CD4-positive, alpha-beta T cell treated with Interleukin-4 for 4 hours (primary cell): ENCODE measurements at places on chromosomes 13 and 19.

DNA sequence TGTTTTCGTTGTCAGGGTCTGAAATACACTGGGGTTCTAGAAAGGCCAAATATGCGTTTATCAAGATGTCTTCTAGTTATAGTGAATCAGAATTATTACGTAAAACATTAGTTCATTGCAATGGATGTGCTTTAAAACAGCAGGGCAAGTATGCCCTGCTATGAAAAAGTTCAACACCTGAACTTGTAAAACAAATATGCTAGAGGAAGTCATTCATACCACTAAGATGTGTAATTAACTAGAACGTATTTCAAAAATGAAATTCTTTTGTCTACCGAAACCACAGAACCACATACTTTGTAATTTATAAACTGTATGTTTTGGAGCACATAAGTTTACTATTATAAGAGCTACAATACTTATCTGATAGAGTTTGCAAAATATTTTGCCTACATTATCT is 266.2 kb downstream of the KCTD12 start:
- no peak for DNase-seq

DNA sequence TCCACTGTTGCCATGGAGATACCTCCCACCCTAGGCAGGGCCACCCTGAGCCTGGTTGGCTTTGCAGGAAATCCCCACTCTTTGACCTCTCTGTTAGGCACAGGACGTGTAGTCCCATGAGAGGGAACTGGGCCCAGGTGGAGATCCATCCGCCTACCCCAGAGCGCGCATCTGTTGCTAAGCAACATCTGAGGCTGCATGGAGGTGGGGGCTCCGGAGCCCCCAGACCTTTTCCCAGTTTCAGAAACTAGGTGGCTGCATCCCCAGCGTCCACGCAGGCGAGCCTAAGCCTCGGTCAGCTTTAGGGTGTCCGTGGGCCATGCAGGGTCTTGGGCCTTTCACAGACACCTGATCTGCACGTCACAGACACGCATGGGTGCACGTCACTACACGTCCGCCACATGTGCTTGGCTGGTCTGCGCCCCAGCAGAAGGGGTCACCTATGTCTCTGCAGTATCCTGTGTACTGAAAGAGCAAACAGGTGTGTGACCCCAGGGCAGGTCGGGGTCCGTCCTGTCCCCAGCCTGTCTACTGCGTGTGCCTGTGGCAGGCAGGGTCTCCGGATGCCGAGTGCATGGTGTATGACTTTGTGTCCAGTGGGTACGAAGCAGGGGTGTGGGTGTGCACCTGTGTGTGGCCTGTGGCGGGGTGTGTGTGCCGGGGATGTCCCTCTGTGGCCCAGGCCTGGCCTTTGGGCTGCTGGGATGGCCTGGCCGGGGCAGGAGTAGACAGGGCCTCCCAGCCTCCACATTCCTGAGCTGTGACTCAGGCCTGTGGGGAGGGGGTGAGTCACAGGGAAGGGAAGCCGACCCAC is 4.1 kb upstream of the CIRBP start:
- DNase-seq: no peak

DNA sequence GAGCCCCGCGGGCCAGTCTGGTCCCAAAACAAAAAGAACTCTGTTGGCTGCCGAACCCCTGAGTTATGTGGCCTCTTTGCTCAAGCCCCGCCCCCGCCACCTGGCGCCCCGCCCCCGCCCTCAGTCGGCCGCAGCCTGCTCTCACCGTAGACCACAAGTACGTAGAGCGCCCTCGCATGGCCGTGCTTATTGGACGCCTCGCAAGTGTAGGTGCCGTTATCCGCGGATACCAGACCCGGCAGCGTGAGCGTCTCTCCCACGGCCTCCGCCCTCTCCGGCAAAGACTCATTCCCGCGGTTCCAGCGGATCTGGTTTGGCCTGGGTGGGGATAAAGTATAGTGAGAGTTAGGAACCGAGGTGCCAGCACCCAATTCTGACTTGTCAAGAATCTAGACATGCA is 5.5 kb upstream of the ZNF428 start:
- DNase-seq: peak; percentile 81

DNA sequence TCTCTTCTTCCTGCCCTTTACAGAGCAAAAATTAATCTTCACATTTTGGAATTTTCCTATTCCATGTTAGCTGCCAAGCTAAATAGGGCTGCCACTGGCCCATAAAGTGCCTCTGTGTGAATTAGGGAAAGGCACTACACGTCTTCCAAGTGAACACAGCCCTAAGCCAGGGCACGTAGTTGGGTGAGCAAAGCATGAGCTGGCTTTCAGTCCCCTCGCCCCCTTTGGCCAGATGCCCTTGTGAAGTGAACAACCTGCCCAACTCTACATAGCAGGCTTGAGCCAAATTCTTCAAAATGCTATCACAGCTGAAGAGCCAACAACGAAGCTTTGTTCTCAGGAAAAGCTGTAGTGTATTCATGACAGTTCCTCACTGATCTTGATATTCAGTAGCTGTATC is 213.1 kb downstream of the OXGR1 start:
- DNase-seq: no peak

- no peak for DNase-seq
These were observed 122.8 kb upstream of the SOX1 start for GRCh38 chr13:111944171-111944583.

DNA sequence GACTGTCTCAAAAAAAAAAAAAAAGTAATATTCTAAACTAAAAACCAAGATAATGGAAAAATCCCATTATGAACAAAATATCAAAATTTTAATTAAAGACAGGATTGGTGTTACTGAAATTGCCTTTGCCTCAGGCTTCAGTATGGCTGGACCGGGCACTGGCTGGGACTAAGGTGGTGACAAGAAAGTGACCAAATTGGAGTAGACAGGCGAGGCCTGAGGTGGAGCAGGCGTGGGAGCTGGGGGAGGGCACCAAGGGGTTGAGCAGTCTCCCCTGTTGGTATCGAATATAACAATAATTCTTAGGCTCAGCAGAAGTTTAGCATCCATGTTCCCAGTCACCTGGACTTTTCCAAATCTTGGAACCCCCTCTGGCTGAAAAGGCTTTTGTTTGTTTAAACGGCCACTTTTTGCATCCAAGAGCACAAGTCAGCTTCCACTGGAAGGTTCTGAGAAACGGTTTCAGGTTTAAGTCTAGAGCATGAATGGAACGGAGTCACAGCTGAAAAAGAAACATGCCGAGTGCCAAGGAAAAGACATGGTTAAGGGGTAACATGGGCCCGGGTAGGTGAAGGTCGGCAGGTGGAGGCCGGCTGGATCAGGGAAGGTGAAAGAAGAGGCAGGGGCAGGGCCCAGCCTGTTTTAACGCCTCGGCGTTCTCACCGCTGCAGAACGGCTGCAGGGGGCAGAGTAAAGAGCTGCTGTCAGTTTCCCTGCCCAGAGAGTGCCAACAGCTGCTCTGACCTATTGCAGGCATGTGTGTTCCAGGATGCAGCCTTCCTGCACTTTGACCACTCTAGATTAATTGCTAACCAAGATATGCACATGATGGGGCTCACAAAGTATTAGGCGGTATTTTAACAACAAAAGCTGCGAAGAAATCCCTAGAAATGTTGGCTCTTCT is 104.4 kb downstream of the TM9SF2 start:
- peak; percentile 45 for DNase-seq

DNA sequence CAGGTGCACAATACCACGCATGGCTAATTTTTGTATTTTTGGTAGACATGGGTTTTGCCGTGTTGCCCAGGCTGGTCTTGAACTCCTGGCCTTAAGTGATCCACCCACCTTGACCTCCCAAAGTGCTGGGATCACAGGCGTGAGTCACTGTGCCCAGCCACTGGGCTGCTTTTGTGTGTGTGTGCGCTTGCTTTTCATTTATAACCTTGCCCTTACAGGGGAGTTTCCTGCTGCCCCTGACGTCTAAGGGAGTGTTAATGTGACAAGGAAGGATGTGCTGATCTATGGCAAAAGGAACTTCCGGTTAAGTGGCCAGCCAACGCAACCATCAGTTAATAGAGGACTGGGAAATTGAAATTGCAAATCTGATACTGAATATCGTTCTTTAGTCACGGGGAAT is 57.7 kb downstream of the ING1 start:
- DNase-seq: no peak

- DNase-seq: no peak
These were observed 36.2 kb upstream of the LRCH1 start for GRCh38 chr13:46516599-46517338.

DNA sequence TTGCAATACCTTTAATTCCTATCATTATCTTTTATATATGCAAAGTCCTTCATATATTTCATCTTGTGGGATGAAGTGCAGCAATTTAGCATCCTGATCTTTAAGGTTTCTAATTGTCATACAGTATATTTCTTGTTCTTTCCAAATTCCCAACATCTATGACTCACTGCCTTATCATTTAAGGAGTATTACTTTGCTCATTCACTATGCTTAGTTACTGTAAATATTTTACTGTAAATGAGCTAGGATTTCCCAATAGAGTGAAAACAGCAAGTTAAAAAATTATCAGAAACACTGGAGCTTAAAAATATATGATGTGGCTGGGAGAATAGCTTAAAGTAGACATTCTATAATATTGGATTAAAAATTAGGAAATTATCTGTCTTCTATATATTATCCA is 69.9 kb downstream of the SLITRK6 start:
- DNase-seq: no peak

GRCh38 chr19:48196321-48196763 is 25.9 kb downstream of the ZSWIM9 start:
- no peak for DNase-seq

GRCh38 chr19:6204866-6205723 is 69.6 kb downstream of the ACSBG2 start:
- no peak for DNase-seq

DNA sequence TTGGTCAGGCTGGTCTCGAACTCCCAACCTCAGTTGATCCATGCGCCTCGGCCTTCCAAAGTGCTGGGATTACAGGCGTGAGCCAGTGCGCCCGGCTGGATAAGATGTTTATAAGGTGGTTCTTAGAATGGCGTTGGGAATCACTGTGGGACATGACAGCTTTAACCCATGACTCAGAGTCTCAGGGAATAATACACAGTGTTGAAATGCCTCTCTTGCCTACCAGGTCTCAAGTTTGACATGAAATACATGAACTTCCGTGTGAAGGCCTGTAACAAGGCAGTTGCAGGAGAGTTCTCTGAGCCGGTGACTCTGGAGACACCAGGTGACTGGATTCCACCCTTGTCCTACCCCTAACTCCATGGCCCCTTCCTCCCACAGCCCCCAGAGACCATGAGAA is 12.6 kb downstream of the FSD1 start:
- DNase-seq: no peak

GRCh38 chr19:5968431-5969373 is 9.2 kb downstream of the RANBP3 start:
- DNase-seq: no peak

DNA sequence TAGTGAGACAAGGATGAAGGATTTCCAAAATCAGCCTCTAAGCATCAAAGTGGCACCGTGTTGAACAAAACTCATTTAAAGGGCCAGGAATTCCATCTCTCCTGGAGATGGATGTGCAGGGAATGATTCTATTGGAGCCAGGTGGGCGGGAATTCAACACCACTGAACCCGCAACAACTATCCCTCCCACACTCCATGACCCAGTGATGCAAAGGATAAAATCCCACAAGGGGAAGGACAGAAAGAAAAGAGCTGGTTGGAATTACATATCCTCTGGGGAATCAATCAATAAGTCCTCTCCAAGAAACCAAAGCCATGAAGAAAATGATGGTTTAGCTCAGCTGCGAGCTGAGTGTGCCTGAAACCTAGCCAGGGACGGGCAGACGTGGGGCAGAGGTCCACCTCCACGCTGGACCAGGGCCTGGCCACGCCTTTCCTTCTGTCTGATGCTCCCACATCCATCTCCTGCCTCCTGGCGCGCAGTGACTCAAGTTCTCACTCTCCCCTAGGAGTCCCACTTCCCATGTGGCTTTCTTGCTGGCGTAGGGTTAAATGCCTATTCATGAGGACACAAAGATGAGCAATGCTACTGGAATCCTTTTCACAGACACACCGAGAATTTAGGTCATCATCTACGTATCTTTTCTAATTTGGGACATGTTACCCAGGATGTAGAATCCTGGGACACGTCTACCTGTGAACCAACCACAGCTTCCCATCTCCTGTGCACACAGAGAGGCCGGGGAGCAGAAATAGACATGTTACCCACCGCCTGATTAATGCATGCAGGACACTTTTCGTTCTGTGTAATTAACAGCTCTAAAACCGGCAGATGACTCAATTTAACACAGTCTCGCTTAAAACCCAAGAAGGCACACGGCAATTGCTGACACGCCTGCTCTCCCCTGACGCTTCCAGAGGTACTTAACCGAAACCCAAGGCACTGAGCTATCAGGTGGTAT is 48.6 kb downstream of the PEPD start:
- DNase-seq: no peak

- peak; percentile 1 for DNase-seq
These were observed 643.9 kb downstream of the TBC1D4 start for GRCh38 chr13:74838096-74838495.

DNA sequence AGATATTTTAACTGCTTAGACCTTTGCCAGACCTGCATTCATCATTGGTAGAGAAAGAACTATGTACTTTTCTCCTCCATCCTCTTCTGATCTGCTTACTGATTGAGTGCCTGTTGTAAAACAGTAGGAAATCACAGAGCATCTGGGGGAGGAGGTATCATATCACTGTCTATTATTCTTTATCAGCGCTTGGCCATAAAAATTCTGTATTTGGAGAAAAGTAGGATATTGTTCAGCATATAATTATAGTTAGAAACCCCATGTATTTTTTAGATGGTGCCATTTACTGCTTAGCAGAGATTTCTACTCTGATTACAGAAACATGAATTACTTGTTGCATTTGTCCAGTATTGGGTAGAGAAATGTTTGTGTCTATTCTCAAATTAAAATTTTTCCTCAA is 62.4 kb downstream of the URI1 start:
- DNase-seq: no peak

DNA sequence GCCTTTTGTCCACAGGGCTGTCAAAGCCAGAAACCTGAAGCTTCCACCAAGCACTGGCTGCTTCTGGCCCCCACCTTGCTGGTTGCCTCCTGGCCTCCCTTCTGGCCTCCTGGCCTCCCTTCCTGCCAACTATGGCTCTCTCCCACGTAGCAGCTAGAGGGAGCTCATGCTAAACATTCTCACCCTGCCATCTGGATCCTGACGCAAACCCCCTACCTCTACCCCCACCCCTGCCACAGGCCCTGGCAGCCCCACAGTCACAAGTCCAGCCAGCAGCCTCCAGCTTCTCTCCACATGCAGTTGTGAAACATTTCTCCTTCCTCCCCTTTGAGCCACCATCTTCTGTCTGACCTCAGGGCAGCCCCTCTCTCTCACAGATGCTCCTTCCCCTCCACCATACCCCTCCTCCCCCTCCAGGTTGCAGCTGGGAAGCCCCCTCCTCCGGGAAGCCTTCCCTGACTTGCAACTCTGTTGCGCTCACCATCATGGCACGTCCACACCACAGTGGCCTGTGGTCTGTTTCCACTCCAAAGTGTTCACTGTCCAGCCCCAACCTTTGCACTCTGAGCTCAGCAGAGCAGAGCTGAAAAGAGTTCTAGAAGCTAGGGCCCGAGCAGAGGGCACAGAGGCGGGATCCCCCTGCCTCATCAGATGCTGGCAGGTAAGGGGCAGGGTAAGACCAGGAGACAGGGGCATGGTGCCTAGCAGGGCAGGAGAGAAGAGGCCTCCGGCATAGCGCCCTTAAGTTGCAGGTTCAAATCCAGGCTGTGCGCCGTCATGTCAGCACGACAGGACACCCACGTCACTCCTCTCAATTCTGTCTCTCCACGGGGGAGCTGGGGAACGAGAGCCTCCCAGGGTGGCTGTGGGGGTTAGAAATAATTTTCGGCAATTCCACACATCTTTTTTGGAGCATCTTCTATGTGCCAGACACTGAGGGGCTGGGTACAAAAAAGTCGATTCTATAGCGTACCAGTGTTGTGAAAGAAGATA is 7.3 kb downstream of the ADGRL1 start:
- no peak for DNase-seq
